NCI-H2107 (cell line): ENCODE measurements at places on chromosomes 7 and 10.

- DNase-seq: no peak
Observed at GRCh38 chr10:22389856-22390589, 44.7 kb downstream of the SPAG6 start.

GRCh38 chr7:138477081-138477578, 17.1 kb downstream of the TRIM24 start:
- DNase-seq: no peak

DNA sequence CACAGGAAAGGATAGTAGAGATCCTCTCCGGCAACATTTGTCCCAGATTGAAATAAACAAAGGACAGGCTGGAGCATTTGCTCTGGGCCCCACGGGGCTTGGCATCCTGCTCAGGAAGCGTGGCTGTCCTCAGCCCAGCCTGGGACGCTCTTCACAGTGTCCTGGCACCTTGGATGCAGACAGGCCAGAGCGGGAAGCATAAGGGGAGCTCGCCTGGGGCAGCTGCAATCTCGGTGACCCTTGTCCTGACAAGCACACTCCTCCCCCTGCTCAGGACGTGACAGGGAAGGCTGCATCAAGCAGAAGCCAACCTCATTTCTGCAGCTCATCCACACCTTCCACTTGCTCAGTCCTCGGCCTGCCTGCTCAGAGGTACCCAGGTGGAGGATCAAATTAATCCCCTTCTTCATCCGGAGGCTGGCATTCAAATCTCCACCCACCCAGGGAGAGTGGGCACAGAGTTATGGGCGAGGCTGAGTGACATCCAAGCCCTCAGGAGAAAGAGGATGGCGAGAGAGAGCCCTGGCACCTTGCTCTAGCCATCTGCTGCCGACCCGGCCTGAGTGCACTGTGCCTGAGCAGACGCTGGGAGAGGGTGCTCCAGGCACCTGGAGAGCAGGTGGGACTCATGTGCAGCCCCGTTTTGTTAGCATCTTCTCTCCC, 47.6 kb downstream of the ABRAXAS2 start:
- no peak for DNase-seq

DNA sequence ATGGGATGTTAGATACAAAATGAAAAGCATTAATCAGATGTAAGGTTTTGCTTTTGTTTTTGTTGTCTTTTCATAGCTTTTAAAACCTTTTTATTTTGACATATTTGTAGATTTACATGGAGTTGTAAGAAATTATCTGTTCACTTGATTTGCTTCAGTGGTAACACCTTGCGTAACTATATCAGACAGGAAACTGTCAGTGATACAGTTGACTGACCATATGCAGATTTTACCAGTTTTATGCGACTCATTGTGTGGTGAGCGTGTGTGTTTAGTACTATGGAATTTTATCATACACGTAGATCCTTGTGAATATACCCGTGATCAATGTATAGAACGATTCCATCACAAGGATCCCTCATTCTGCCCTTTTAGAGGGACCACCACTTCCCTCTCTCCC, 701.4 kb downstream of the SUGCT start:
- no peak for DNase-seq

DNA sequence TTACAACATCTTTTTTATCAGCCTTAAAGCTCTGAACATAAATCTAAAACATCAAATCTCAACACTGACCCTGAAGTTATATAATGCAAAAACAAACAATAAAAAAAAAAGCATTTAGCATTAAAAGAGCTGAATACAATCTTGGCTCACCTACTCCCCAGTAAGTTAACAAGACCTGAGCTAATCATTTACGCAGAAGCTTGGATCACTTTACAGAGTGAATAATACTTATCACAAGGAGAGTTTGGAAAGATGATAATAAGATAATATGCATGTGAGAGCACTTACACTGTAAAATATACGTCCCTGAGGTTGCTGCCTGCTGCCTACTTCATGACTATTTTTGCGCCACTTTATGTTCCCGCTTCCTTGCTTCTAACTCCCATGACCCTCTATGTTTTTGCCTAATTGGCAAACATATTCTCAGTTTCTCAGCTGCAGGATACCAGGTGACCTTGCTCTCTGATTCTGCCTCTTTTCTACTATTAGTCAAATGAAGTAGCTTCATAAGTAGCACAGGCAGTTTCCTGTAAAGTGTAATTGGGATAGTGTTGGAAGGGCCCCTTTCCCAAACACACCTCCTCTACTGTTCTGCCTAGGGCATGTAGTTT, 333.6 kb downstream of the LRRTM3 start:
- no peak for DNase-seq

GRCh38 chr7:117808910-117809705, 64.1 kb downstream of the CTTNBP2 start:
- no peak for DNase-seq

DNA sequence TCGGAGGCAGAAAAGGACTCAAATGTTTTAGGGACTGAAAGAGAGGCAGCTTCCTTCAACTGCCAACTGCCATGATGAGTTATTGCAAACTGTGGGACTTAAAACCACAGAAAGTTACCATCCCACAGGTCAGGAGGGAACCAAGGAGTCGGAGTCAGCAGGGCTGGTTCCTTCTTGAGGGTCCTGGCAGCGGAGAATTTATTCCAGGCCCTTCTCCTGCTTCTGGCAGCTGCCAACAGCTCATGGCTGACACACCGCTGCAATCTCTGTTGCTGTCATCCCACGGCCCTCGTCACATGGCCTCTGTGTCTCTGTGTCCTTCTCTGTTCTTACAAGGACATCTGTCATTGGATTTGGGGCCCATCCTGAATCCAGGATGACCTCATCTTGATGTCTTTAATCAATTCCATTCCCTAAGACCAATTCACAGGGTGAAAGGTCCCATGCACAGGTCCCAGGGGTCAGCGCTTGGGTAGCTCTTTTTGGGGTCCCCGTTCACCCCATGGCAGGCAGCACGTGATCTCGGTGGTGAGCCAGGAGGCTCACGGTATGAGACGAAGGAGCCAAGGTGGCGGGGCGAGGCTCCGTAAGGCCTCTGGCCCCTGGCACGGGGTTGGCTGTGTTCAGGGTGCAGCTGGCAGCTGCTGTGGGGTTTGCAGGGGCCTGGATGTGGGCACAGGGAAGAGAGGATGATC, 27.4 kb upstream of the PSMG3 start:
- DNase-seq: no peak

- DNase-seq: no peak
Observed at GRCh38 chr10:127911218-127911866, 4.4 kb downstream of the PTPRE start.
